Activated naive CD4-positive, alpha-beta T cell treated with Interleukin-2 at 50 U/mL for 16 hours (primary cell): ENCODE measurements at places on chromosomes 2 and 18.
A peak's percentile ranks its signal among the peaks of the same experiment; 100 is the strongest.

DNA sequence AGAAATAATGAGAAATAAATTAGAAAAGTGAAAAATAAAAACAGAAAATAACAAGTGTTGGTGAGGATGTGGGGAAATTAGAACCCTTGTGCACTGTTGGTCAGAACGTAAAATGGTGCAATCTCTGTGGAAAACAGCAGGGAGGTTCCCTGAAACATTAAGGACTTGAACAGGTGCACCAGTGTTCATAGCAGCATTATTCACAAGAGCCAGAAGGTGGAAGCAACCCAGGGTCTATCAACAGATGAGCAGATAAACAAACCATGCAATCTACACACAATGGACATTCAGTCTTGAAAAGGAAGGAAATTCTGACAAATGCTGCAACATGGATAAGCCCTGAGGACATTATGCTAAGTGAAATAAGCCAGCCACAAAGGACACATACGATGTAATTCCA lies 58.2 kb upstream of the TFCP2L1 start:
- DNase-seq = no peak

DNA sequence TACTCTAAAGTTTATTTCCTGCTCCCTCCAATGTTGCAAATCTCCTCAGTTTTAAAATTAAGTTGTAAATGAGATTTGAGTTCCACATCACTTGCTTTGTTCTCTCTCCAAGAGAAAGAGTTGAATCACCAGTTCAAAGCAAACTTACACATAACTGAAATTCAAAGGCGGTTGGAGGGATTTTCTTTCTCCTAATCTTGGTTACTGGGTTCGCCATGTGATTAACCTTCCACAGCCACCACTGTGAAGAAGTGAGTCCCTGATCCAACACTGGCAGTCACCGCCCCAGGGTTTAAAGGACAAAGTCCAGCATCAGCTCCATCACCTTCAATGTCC lies 247.1 kb downstream of the MYCN start:
- DNase-seq = no peak

DNA sequence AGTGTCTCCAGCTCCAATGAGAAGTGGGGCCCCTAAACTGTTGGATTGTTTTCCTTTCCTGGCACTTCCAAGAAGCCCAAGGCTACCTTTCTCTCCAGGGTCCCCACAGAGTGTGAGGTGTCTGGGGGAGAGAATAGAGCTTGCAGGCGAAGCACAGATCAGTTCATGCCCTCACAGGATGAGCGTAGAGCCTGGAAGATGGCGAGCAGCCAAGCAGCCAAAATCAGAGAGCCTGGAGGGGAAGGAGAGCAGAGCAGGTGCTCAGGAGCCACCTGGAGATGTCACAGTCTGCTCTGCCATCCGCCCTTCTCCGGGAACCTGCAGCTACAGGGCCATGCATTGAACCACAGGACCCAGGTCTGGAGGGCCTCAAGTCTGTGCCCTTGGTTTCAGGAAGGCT lies 54.7 kb upstream of the TCF7L1 start:
- no peak for DNase-seq

- DNase-seq = no peak
Observed at GRCh38 chr2:42342061-42342794, 18.8 kb downstream of the COX7A2L start.

DNA sequence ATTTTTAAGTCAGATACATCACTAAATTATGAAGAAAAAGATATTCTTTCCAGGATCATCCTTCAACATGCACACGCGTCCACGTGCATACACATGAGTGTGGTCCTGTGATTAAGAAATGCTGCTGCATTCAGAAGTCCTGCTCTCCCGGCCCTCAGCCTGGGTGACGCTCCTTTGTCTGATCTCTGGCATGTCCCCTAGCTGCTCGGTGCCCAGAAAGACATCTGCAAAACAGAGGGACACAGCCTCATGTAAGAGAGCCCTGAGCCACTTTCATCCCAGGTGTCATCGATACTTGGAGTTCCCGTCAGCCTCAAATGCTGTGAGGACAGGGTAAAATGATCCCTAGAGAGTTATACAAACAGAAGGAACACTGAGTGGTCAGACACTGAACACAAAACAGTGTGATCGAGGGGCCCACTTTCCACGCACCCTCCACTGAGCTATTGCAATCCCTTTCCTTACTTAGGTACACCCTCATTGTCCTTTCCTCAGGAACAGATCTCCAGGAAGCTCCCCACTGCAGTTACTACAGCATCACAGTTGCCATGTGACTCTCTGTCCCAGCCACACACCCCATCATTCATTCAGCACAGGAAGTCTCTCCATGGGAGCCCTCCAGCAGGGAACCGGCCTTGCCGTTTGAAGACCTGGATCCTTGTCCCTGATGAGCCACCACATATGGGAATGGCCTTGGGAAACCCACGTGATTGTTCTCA lies 32.1 kb downstream of the CRACDL start:
- DNase-seq = no peak

DNA sequence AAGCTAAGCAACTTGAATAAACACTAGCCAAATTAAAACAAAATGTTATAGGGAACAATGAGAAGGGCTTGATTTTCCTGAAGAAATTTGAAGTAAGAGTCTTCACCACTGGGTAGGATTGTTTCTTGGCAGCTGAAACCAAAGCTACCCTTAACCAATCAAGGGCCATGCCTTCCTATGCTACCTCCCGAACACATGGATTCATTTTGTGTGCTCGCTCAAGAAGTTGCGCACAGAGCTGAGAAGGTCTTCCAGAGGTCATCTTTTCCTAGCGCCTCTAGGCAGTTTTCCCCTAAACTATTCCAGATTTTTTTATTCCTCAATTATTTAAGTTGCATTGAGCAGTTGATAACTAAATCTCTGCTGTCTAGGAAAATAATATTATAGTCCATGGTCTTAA lies 264.6 kb downstream of the RBM43 start:
- no peak for DNase-seq

- DNase-seq = no peak
Observed at GRCh38 chr18:2338601-2339000, 232.7 kb downstream of the METTL4 start.

GRCh38 chr2:133247631-133248030 lies 320.6 kb downstream of the NCKAP5 start:
- DNase-seq = no peak

DNA sequence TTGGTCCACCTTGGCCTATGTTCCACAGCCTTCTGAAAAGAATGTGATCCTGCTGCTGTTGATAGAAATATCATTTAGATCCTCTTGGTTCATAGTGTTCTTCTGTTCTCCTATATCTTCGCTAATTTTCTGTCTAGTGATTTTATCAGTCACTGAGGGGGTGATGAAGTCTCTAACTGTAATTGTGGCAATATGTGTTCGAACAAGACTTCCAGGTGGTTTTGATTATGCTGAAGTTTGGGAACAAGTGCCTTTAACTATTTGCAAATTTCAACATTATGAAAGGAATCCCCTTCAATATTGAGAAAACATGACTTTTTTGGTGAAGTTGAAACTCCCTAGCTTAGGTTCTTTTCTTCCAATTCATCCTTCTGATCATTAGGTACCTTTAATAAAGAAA lies 140.4 kb downstream of the MTX2 start:
- no peak for DNase-seq

- no peak for DNase-seq
Observed at GRCh38 chr2:29910465-29910864, 10.9 kb downstream of the ALK start.

GRCh38 chr2:37630776-37631175 lies 40.7 kb downstream of the CDC42EP3 start:
- no peak for DNase-seq

DNA sequence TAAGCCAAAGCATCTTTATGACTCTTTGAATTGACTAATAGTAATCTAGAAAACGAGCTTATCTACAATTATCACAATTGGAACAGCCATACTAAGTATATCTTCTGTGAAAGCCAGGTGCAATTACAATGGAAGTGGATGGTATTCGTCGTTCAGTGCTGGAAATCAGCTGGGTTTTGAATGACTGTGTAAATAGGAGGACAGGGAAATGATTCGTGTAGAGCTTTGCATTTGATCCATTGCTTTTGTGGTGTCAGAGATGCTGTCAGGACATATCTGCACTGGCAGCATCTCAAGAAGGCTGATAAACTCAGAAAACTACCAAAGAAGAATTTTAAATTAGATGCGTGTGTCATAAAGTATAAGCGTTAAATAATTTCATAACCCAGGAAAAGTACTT lies 187.1 kb downstream of the ZNF407 start:
- no peak for DNase-seq

DNA sequence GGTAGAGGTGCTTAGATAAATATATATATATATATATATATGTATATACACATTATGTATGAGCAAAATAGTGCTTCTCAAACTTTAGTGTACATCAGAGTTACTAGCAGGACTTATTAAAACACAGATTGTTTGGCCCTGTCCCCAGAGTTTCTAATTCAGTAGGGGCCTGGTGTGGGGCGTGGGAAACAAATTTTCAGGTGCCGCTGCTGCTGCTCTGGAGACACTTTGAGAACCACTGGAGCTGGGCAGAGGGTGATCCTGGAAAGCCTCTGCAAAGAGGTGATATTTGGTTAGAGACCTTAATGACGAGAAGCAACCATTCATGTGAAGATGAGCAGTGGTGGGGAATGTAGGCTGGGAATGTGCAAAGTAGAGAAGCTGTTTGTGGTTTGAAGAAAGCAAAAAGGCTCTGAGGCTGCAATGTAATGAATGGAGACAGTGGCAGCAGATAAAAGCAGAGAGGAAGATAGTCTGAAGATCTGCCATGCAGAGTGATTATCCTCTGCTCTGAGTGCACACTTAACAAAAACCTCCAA lies 142.9 kb downstream of the PLCL1 start:
- DNase-seq = no peak

DNA sequence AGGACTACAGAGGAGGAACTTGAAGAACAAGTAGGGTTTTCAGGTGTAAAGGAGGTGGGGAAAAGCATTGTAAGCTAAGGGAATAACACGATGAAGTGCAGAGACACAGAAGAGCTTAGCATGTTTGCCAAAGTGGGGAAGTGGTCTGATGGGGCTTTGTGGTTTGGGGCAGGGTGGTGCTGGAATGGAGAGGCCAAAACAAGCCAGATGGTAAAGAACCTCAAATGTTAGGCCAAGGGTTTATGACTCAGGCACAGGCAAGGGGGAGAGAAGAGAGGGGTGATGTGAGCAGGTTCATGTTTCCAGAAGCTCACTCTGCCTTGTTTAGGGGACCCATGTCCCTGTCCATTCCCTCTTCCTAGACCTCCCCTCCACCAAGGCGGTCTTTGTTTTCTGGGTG lies 104.5 kb upstream of the YWHAQ start:
- no peak for DNase-seq

DNA sequence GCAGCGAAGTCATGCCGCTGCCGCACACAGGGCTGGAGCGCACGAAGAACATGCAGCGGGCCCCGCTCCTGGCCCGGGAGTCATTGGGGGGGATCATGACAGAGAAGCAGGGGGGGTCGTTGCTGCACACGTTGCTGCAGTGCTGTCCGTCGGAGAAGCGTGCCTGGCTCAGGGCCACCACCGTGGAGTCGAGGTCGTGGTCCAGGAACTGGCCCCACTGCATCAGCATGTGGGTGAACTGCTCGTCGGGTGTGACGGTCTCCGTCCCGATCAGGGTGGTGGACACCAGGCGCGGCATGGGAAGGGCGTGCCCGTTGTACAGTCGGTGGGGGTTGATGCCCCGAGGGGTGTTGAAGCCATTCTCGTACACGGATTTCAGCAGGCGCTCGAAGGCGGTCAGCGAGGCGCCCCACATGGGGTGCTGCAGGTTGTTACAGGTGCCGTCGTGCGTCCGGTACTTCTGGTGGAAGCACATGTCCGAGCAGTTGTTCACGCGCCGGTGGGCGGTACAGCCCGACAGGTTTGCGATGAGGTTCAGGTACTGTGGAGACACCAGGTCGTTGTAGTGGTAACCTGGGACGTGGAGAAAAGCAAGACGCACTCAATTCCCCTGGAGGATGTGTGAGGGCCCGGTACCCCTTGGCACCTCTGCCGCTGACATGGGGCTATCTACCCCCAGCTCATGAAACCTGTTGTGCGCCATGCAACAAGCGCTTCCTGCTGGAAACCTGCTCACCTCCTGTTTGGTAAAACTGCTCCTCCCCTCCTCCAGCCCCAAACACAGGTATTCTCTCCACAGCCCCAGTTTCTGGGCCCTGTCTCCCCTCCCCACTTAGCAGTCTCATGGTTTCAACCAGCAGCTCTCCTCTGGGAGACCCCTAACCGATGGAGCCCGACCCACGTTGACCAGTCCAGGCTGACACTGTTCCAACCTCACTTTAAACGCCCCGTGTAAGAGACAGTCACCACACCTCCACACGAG lies 94.9 kb downstream of the PXDN start:
- no peak for DNase-seq

DNA sequence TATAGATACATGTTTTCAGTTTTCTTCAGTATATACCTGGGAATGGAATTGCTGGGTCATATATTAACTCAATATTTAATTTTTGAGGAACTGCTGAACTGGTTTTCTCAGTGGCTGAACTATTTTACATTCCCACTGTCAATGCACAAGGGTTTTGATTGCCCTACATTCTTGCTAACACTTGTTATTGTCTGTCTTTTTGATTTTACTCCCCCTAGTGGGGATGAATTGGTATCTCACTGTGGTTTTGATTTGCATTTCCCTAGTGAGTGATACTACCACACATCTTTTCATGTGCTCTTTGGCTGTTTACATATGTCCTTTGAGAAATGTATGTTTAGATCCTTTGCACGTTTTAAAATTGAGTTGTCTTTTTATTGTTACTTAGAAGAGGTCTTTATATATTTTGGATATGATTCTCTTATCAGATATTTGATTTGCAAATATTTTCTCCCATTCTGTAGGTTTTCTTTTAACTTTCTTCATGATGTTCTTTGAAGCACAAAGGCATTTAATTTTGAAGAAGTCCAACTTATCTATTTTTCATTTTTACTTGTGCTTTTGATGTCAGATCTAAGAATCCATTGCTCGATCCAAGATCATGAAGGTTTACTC lies 36.2 kb downstream of the ASB1 start:
- DNase-seq = no peak

DNA sequence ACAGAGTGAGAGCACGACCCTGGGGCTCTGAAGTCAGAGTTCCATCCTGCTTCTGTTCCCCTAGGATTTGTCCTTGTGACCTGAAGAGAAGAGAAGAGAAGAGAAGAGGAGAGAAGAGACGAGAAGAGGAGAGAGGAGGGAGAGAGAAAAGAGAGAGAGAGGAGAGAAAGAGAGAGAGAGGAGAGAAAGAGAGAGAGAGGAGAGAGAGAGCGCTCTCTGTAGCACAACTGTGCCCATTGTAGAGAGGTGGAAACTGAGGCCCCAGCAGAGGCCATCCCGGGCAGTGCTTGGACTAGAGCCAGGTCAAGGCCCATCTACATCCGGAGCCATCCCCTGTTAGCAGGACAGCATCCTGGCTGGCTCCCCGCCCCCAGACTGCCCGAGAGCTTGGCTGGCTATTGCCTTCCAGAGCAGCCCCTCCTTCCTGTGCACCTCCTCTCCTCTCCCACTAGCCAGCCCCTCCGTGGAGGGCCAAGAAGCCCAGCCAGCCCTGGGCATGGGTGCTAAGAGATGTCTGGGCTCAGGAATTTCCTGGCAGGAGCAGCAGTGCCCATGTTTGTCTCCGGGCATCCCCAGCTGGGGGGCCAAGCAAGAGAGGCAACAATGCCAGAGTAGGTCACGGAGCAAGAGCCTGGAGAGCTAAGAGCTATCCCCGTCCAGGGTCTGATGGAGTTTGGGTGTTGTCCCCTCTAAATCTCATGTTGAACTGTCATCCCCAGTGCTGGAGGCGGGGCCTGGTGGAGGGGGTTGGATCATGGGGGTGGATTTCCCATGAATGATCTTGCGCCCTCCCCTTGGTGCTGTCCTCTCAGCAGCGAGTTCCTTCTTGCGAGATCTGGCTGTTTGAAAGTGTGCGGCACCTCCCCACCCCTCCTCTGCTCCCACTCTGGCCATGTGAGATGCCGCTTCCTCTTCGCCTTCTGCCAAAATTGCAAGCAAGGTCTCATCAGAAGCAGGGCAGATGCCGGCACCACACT lies 18.2 kb upstream of the GPR55 start:
- DNase-seq = peak; percentile 54

- no peak for DNase-seq
Observed at GRCh38 chr18:11516751-11517503, 92.5 kb upstream of the SLC35G4 start.
